ENCODE measurements at places on chromosomes 7 and 10. TPM values are rescaled to one million over a fixed set of nuclear protein-coding genes. Genes with fewer than 3 reads are reported as not detected.

The ZNF503 gene
- total RNA-seq, result 5.9 TPM

- H3K4me1 ChIP-seq, result peaks cover 25% of the 10 kb centered on the region
- peaks cover 27% of the 10 kb centered on the region for H3K36me3 ChIP-seq
- H3K27ac ChIP-seq, result no peak overlapping the region
- H3K27me3 ChIP-seq, result no peaks in the 10 kb centered on the region
Observed at GRCh38 chr7:55183897-55184296, 165.1 kb downstream of the EGFR start.

GRCh38 chr10:119333146-119333792 is 125.9 kb downstream of the GRK5 start:
- peak overlapping the region; percentile 93 for H3K27ac ChIP-seq
- H3K36me3 ChIP-seq, result peaks cover 6% of the 10 kb centered on the region
- H3K27me3 ChIP-seq, result no peaks in the 10 kb centered on the region
- no peak overlapping the region for H3K4me3 ChIP-seq

DNA sequence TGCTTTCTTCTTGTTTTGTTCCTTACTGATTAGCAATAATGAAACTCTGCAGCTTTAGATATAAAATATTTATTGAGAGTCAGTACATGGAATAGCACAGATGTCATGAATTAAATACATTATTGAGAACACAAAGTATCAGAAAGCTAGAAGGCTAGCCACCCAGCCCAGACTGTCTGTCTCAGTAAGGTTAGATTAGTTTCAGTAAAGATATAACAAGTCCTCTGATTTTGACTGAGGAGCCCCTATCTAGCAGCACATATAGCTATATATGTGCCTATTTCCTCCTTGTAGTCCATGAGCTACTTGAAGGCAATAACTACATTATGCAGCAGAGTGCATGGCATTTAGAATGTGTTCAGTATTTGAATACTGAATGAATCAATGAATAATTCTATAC is 81.3 kb downstream of the NRCAM start:
- DNase-seq, result no peak
- H3K4me3 ChIP-seq, result no peak overlapping the region
- H3K27ac ChIP-seq, result no peak overlapping the region

DNA sequence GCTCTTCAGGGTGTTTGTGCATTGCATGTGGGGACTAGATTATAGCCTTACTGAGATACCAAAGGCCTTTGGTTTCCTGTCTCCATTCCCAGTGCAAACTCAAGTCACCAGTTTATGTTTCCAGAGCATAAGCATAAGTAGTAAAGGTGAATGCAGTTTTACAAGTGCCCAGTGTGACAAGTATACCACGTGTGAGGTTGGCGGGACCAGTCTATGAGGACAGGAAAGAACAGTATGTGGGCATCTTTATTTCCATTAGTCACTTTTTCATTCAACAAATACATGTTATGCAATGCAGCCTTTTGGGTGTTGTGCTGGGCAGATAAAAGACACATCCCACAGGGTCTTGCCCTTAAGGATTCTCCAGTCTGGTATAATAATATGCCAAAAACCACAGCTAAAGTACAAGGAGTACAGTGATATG is 146.5 kb downstream of the ARID5B start:
- peak overlapping the region; percentile 68 for H3K4me3 ChIP-seq
- peaks cover 16% of the 10 kb centered on the region for H3K36me3 ChIP-seq

The TMEM176A gene
- 18.5 TPM for total RNA-seq

- H3K27me3 ChIP-seq, result no peaks in the 10 kb centered on the region
- no peak for DNase-seq
- peaks cover 73% of the 10 kb centered on the region for H3K4me1 ChIP-seq
Observed at GRCh38 chr10:497289-497688, 192.2 kb downstream of the DIP2C start.

DNA sequence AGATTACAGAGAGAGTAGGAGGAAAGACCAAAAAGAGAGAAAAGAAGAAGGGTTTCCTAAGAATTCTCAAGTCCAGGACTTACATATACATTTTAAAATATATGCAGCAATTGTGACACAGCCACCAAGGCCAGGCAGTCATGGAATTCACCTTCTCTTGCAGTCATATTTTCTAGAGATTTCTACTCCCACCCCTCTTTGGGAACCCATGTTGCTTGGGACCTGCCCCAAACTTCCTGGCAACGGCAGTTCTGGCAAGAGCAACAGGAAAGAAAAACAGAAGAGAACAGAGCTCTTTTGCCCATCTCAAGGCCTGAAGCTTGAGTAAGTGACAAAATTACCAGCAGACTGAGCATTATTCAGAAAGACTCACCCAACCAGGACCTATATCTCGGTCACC is 128.3 kb upstream of the ASAH2 start:
- no peaks in the 10 kb centered on the region for H3K27me3 ChIP-seq
- no peaks in the 10 kb centered on the region for H3K36me3 ChIP-seq
- H3K4me1 ChIP-seq, result peaks cover 62% of the 10 kb centered on the region
- DNase-seq, result no peak

- H3K4me3 ChIP-seq, result no peak overlapping the region
- H3K36me3 ChIP-seq, result no peaks in the 10 kb centered on the region
- no peaks in the 10 kb centered on the region for H3K4me1 ChIP-seq
- no peak for DNase-seq
- H3K27me3 ChIP-seq, result no peaks in the 10 kb centered on the region
Observed at GRCh38 chr7:46080595-46081159, 159.6 kb upstream of the IGFBP3 start.

The ADIRF gene
- total RNA-seq, result 41.1 TPM

GRCh38 chr10:80503584-80504157 is 34.0 kb upstream of the SH2D4B start:
- H3K27ac ChIP-seq, result peak overlapping the region; percentile 91
- no peak for DNase-seq
- peaks cover 100% of the 10 kb centered on the region for H3K4me1 ChIP-seq
- H3K27me3 ChIP-seq, result no peaks in the 10 kb centered on the region

DNA sequence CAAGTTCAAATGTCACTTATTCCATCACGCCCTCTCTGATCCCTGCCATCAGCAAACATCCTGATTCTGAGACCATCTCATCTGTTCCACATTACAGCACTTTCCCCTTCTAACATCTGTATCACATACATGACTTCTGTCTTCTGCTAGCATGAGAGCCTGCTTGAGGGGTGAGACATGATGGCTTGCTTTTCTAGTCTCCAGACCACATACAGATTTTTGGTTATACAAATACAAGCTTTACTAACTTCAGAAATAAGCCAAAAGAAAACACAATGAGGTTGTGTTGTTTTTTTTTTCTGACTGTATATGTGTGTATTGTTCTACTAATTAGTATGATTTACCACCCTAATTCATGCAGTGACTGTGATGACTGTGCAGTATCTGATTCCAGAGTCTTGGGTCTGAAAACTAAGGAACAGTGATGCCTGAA is 34.3 kb downstream of the NAPEPLD start:
- no peak for DNase-seq
- no peak overlapping the region for H3K27ac ChIP-seq
- H3K27me3 ChIP-seq, result no peaks in the 10 kb centered on the region
- no peaks in the 10 kb centered on the region for H3K4me1 ChIP-seq
- no peak overlapping the region for H3K4me3 ChIP-seq

DNA sequence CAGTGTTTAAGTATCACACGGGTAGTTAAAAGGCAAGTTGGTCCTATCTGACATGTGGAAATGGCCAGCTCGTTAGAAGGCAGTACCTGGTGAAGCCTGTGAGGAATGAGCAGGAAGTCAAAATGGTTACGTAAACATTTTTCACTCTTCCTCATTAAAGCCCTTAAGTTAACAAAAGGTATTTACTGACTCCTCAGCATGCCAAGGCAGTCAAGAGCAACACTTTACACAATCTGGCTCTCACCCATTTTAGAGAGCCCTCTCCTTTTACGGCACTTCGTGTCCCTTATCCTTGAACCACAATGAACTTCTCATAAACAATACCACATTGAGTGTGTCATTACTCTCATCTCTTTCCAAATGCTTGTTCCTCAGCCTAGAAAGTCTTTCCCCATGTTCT is 11.0 kb upstream of the RSBN1L start:
- no peak overlapping the region for H3K27ac ChIP-seq
- no peak for DNase-seq
- no peak overlapping the region for H3K4me3 ChIP-seq
- H3K4me1 ChIP-seq, result peaks cover 19% of the 10 kb centered on the region

DNA sequence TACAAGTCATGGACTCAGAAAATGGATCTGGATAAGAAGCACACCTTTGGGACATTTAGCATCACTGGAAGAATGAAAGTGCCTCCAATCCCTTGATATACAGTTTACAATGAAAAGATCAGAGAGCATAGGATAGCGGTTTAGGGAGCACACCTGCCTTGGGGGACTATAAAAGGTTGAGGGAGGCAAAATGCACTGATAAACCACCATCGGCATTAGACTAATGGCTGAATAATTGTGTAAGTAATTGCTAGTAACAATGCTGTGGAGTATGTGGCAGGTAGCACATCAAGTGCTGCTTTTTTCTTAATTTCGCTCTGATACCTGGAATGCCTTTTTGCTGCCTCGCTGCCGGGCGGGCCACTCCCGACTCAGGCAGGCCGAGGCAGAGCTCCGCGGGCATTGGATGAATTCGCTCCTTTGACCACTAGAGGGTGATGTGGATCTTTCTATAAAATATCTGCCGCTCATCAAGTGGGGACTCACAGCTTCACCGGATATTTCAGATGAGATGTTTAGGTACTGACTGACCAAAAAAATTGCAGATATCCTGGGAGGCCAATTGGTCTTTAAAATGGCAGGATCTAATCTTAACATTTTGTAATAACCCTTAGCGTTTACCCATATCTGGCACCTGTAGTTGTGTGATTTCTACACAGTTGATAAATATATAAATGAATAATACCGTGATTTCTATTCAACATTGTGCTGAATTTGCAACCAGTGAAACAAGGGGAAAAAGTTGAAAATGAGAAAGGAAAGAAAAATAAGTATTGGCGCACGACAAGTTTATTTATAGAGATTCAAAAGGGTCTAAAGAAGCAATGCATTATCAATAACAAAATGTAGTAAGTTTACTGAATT is 116.8 kb upstream of the PRSS1 start:
- H3K36me3 ChIP-seq, result no peaks in the 10 kb centered on the region
- no peak overlapping the region for H3K4me3 ChIP-seq
- peaks cover 87% of the 10 kb centered on the region for H3K27me3 ChIP-seq

The SRPK2 gene
- 34.3 TPM for total RNA-seq

The PNLIP gene
- total RNA-seq, result not detected

DNA sequence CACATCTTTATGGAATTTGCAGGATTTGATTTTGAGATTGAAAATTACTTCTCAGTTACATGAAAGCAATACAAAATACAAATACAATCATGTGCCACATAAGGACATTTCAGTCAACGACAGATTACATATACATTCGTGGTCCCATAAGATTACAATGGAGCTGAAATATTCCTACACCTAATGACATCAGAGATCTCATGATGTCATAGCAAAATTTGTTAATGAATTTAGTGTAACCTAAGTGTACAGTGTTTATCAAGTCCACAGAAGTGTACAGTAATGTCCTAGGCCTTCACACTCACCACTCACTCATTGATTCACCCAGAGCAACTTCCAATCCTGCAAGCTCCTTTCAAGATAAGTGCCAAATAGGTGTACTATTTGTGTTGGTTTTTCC is 126.5 kb downstream of the GPAM start:
- H3K4me3 ChIP-seq, result no peak overlapping the region
- H3K36me3 ChIP-seq, result no peaks in the 10 kb centered on the region
- no peak for DNase-seq
- no peak overlapping the region for H3K27ac ChIP-seq

DNA sequence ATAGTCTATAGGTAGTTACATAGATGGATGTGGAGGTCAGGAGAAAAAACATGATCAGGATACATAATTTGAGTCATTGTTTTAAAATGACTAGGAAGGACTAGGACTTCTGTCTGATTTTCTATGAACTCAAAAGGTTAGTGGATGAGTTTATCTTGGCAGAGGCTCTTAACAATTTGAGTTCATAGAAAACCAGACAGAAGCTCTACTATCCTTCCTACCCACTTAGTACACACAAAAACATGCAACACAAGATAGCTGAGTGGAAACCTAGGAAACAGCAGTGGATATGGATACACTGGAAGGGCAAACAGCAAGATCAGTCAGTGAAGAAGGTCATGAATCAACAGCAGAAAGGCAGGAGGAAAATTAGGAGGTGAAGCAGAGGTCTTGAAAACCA is 84.6 kb downstream of the VPS50 start:
- no peak for DNase-seq
- no peak overlapping the region for H3K27ac ChIP-seq
- peaks cover 56% of the 10 kb centered on the region for H3K36me3 ChIP-seq
- H3K4me3 ChIP-seq, result no peak overlapping the region
- no peaks in the 10 kb centered on the region for H3K4me1 ChIP-seq

DNA sequence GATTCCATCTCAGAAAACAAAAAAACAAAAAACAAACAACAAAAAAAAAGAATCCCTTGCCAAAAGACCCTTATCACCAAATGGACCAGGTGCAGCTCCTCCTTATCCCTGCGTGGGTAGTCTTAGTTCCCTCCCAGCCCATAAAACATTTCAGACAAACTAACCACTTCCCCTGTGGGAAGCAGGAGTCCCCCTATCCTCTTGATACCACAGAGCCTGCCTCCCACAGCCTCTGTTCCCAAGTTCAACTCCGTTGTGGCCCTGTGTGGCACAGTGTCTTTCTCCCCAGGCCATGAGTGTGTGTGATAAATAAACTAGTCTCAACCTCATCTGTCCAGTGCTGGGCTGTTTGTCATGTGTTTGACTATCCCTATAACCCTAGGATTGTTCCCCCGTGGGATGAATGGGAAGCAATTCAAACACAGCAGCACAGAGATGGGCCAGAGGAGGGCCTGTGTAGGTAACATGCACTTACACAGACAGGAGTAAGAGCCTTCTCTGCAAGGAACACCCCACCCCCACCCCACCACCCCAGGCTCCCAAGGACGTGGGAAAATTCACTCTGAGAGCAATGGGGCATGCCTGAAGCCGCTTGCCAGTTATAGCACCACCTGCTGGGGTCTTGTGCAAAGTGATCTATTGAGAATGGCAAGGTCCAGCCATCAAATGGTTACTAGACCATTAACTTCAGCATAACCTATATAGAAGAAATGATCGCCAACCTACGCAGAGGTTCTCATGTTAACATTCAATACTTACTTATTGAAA is 147.1 kb upstream of the GHITM start:
- H3K27ac ChIP-seq, result no peak overlapping the region
- no peak for DNase-seq

DNA sequence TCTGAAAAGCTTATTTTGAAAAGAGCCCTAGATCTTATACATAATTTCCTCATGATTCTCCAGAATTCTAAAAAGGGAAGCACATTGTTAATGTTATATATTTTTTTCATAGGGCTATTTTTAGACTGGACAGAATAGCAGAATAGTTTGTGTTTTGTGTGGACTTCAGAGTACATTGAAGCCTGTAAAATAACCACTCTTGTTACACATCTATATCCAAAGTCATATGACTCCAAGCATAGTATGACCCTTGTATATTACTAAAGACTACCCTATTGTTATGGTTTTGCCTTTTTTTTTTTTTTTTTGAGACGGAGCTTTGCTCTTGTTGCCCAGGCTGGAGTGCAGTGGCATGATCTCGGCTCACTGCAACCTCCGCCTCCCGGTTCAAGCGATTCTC is 26.1 kb upstream of the FIS1 start:
- no peak overlapping the region for H3K4me3 ChIP-seq
- no peaks in the 10 kb centered on the region for H3K36me3 ChIP-seq
- no peak for DNase-seq

- no peaks in the 10 kb centered on the region for H3K27me3 ChIP-seq
- H3K36me3 ChIP-seq, result no peaks in the 10 kb centered on the region
- H3K27ac ChIP-seq, result no peak overlapping the region
- no peak overlapping the region for H3K4me3 ChIP-seq
Observed at GRCh38 chr7:29327455-29327854, 132.9 kb downstream of the CHN2 start.
